ENCODE measurements at places on chromosomes 1 and 21. TPM values are rescaled to one million over a fixed set of nuclear protein-coding genes. Genes with fewer than 3 reads are reported as not detected.

GRCh38 chr1:208029381-208030287 is 118.7 kb upstream of the CD34 start:
- 0 out of 2 replicates have a peak, but pooled peaks cover 4% of the 10 kb centered on the region for H3K4me1 ChIP-seq
- no peak for DNase-seq
- no peaks in the 10 kb centered on the region for H3K36me3 ChIP-seq

DNA sequence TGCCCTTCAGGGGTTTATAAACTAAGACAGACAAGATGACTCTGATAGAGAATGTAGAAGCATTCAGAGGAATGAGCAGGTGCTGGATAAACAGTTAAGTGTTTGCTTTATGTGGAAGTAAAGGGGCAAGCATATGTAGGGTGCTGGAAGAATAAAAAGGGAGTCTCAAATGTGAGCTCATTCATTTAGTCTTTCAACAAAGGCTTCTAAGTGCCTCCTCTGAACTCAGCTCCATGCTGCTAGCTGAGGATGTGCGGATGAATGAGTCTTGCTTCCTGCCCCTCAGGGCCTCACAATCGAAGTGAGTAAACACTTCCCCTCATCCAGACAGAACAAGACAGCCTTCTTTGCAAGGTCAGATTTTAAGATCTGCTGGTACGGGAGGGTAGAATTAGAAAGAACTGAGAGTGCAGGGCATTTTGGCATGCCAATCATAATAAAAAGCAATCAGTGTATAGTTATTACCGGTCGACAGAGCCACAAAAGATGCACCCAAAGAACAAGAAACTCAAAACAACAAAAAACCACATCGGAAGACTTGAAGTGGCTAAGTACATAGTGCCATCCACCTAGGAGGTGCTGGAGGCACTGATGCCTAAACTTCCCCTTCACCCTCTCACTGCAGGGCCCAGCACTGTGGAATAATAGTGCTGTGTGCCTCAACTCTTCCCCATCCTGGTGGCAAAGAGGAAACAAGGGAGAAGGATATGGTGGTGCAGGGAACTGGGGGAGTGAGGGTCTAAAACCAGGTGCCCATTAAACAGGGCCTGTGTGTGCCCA is 69.8 kb downstream of the TNR start:
- no peak for DNase-seq
- peaks cover 25% of the 10 kb centered on the region for H3K4me1 ChIP-seq
- H3K27ac ChIP-seq, result no peak overlapping the region

DNA sequence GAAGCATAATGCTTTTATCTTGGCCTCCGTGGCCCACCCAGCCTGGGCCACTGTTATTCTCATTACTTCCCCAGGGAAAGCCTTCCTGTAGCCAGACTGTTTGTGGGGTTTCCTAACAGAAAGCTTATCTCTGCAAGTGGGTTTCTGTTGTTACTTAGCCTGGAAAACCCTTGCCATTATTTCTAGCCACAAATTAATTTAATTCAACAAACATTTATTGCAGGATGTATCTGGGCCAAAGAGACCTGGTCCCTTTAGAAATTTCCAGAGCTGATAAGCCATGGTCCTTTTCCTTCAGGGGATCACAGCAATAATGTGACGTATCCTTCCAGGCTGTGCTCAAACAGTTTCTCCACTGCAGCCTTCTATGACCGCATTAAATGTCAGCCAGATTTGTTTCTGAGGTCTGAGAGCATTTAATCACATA is 20.9 kb downstream of the TNN start:
- no peaks in the 10 kb centered on the region for H3K27me3 ChIP-seq
- H3K4me1 ChIP-seq, result peaks cover 4% of the 10 kb centered on the region
- DNase-seq, result no peak
- no peak overlapping the region for H3K4me3 ChIP-seq

The IGSF3 gene
- total RNA-seq, result 32.4 TPM

The OR6K3 gene
- not detected for total RNA-seq

Data from WTC11 (cell line).